ENCODE measurements at places on chromosomes 12 and 14.

DNA sequence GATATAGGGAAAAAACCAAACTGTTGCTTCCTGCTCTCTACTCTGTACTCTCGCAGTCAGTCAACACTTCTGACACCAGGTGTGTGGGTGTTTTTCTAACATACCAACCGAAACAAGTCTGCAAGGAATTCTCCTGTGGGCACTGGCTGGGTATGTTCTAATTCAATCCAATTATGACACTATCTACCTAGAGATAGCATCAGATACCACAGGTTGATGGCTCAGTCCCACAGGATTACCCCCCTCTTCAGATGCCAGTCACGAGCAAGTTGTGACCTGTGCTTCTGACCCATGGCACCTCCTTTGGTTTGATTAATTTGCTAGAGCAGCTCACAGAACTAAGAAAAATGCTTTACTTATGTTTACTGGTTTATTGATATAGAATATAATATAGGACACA, 78.3 kb downstream of the DYRK2 start:
- peaks cover 3% of the 10 kb centered on the region for H3K27me3 ChIP-seq
- H3K36me3 ChIP-seq, result no peaks in the 10 kb centered on the region
- no peak overlapping the region for H3K27ac ChIP-seq
- no peaks in the 10 kb centered on the region for H3K4me1 ChIP-seq

DNA sequence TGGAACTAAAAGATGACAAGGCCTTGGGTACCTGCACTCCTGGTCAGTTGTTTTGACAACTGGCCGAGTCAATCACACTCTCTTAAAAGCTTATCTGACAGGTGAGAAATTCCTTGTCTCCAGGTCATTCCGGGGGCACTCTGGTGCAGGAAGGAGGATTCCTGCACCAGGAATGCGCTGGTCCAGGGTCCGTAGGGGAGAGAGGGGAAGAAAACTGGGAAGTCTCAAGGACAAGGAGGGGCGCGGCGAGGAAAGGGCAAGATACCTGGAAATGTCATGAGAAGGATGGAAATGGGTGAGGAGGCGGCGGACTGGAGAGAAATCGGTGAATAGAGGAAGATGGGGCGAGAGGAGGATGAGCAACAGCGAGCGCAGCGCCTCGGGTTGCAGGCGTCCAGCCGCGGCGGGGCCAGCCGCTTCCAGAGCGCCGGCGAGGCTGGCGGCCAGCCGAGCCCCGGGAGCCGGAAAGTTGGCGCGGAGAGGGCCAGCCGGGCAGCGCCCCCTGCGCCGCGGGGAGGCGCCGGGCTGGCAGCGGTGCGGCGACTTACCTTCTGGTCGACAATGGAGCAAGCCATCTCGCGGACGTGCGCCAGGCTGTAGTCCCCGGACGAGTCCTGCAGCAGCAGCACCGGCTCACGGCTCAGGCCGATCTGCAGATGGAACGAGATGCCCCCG, 809 bp downstream of the PRKD1 start:
- no peaks in the 10 kb centered on the region for H3K4me1 ChIP-seq
- no peaks in the 10 kb centered on the region for H3K36me3 ChIP-seq
- peaks cover 5% of the 10 kb centered on the region for H3K27me3 ChIP-seq

- no peak overlapping the region for H3K4me3 ChIP-seq
- DNase-seq, result no peak
- no peaks in the 10 kb centered on the region for H3K36me3 ChIP-seq
- H3K4me1 ChIP-seq, result no peaks in the 10 kb centered on the region
- H3K27ac ChIP-seq, result no peak overlapping the region
These were observed 104.7 kb downstream of the C12orf42 start for GRCh38 chr12:103391103-103391502.

GRCh38 chr12:67111182-67111581, 158.0 kb upstream of the CAND1 start:
- no peak for DNase-seq
- H3K36me3 ChIP-seq, result no peaks in the 10 kb centered on the region
- H3K4me3 ChIP-seq, result no peak overlapping the region
- peaks cover 3% of the 10 kb centered on the region for H3K27me3 ChIP-seq

DNA sequence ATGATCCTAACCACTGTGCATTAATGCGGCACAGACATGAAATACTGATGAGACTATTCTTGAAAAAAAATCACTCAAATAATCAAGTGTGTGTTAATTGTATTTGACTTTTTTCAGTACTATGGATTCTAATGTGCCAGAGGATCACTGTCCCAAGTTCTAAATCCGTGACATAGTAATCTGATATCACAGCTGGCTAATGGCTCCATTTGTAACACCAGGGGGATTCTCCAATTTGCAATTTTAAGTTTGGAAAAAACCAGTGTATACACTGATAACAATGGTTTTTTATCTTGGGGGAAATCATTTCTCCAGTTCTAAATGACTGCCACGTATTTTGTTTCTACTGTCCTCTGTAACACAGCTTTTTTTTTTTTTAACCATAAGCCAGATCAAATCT, 33.0 kb downstream of the MPHOSPH9 start:
- peaks cover 4% of the 10 kb centered on the region for H3K4me1 ChIP-seq
- no peak for DNase-seq
- peak overlapping the region; percentile 27 for H3K4me3 ChIP-seq
- peak overlapping the region; percentile 26 for H3K27ac ChIP-seq
- no peaks in the 10 kb centered on the region for H3K27me3 ChIP-seq

DNA sequence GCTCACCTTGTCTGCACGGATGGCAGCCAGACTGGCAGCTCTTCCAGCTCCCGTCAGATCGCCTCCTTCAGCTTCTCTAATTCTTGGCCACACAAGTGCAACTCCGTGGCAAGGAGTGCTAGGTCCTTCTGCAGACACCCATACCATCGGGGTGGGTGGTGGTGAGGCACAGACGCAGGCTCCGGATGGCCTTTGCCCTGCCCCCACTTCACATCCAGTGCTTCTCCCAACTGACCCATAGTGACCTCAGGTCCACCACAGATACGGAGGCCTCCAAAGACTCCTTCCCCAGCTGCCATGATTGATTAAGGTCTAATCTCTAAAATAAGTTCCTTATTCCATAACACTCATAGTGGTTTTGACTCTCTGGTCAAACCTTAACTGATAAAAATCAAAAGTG, 19.9 kb upstream of the CD27 start:
- H3K27me3 ChIP-seq, result no peaks in the 10 kb centered on the region
- no peaks in the 10 kb centered on the region for H3K36me3 ChIP-seq
- H3K27ac ChIP-seq, result peak overlapping the region; percentile 34
- no peak for DNase-seq
- peaks cover 33% of the 10 kb centered on the region for H3K4me1 ChIP-seq
- no peak overlapping the region for H3K4me3 ChIP-seq

DNA sequence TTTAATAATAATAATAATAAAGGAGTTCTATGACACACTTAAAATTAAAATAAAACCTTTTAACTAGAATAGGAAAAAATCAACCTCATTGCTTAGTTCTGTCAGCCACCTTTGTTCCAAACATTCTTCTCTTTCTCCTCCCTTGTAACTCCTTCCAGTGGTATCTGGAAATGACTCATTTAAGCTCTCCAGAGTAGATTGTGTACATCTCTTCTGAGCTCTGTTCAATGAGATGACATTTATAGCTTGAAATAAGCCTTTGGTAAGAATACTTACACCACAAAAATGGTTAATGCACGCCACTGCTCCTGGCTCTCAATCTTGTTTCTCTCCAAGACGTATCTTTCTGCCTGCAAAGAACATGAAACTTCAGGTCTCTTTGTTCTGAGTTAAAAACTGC, 70.3 kb downstream of the STAB2 start:
- DNase-seq, result no peak
- no peak overlapping the region for H3K4me3 ChIP-seq
- no peaks in the 10 kb centered on the region for H3K4me1 ChIP-seq

- H3K27me3 ChIP-seq, result peaks cover 4% of the 10 kb centered on the region
- no peak for DNase-seq
- no peaks in the 10 kb centered on the region for H3K4me1 ChIP-seq
- no peaks in the 10 kb centered on the region for H3K36me3 ChIP-seq
- no peak overlapping the region for H3K27ac ChIP-seq
- no peak overlapping the region for H3K4me3 ChIP-seq
These were observed 18.1 kb downstream of the ZBTB39 start for GRCh38 chr12:56988207-56988739.

DNA sequence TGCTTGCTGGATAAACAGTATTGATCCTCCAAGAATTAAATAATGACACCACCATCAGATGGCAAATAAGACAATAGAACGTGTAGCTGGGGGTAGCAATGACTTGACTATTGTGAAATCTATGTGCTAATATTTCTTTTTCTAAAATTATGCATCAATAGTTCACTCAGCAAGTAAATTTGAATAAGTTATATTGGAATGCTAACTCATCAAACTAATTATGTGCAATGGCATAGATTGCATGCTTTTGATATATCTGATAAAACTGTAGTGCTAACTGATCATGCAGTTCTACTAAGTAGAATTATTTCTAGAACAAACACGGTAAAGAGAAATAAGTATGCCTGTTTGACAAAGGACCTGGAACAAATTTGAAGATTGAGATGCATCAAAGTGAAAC, 474.4 kb downstream of the NOVA1 start:
- no peaks in the 10 kb centered on the region for H3K27me3 ChIP-seq
- no peak overlapping the region for H3K4me3 ChIP-seq
- no peaks in the 10 kb centered on the region for H3K4me1 ChIP-seq
- no peaks in the 10 kb centered on the region for H3K36me3 ChIP-seq
- H3K27ac ChIP-seq, result no peak overlapping the region

DNA sequence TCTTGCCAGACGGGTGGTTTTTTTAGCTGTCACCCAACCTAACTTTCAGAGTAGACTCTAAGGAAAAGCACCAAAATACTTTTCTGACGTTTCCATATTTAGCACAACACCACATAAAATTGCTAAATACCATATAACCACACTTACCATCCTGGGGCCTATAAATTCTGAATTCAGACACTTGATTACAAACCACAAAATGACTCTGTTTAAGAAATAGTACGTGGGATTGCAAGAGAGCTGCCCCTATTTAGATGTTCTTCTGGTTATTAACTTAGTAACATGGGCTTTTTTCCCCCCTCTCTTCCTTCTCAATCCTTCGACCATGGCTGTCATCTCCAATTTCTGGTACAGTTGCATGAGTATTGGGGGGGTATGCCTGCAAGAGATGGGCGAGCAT, 287.7 kb downstream of the BMP4 start:
- H3K4me3 ChIP-seq, result no peak overlapping the region
- H3K27me3 ChIP-seq, result no peaks in the 10 kb centered on the region
- no peaks in the 10 kb centered on the region for H3K4me1 ChIP-seq
- no peak for DNase-seq

GRCh38 chr14:68782091-68782981, 10.5 kb downstream of the ZFP36L1 start:
- peak overlapping the region; percentile 88 for H3K4me3 ChIP-seq
- peaks cover 96% of the 10 kb centered on the region for H3K4me1 ChIP-seq
- DNase-seq, result peak; percentile 62
- H3K27ac ChIP-seq, result peak overlapping the region; percentile 99
- peaks cover 4% of the 10 kb centered on the region for H3K36me3 ChIP-seq
- H3K27me3 ChIP-seq, result no peaks in the 10 kb centered on the region

GRCh38 chr12:6041891-6042290, 82.6 kb downstream of the VWF start:
- no peaks in the 10 kb centered on the region for H3K36me3 ChIP-seq
- DNase-seq, result no peak
- H3K4me1 ChIP-seq, result peaks cover 4% of the 10 kb centered on the region
- H3K27me3 ChIP-seq, result no peaks in the 10 kb centered on the region
- H3K27ac ChIP-seq, result no peak overlapping the region

GRCh38 chr14:65296402-65296801, 116.1 kb upstream of the FUT8 start:
- H3K27me3 ChIP-seq, result no peaks in the 10 kb centered on the region
- H3K36me3 ChIP-seq, result no peaks in the 10 kb centered on the region
- no peak for DNase-seq
- no peak overlapping the region for H3K27ac ChIP-seq

DNA sequence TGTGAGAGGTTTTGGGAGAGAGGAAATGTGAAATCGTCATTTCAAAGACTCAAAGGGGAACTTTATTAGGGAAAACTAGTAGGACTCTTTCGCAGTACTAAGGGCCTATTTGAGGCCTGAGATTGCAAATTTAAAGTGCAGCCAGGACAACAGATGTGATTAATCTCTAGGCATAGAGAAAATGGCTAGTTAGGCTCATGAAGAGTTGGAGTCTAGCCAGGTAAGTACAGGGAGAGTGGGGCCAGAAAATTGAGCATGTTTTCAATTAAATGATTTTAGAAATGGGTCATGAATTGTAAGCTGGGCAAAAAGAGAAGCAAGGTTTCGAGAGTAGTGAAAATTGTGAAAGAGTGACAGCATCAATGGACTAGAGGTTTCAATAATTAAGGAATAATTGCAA, 91.9 kb upstream of the LMNTD1 start:
- no peak overlapping the region for H3K27ac ChIP-seq
- no peaks in the 10 kb centered on the region for H3K4me1 ChIP-seq
- no peak overlapping the region for H3K4me3 ChIP-seq
- no peaks in the 10 kb centered on the region for H3K36me3 ChIP-seq
- H3K27me3 ChIP-seq, result no peaks in the 10 kb centered on the region
- DNase-seq, result no peak

DNA sequence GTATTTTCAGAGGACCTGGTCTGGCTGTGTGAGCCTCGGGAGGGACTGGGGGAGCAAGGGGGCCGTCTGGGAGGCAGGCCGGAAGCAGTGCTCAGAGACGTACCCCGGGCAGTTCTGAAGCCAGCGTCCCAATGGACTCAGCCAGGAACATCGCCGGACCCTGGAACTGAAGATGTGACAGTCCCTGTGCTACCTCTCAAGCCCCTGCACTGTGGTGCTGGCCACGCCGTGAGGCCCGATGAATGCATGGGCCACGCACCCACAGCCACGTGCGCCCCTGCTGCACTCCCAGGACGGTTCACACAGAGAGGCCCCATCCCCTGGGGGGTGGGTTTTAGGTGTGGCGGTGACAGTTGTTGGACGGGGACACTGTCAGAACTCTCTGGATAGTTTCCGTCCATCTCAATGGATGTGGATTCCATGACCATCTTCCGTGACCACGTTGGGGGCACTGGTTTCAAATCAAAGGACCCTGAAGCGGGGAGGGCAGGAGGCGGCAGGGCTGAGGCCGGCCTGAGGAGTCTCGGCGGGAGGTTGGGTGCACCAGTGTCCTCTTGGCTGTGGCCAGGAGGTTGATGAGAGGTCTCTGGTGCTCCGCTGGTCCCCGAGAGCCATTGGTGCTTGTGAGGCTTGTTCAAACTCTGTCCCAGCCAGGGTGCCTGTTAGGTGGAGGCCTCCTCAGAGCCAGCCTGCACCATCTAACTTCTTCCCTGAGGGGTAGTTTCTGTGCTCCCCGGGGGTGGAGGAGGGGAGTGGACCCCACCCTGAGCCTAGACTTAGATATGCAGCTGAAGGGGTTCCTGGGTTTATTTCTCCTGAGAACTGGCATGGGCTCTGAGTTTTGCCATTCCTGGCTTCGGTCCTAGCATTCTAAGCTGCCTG, 36.3 kb upstream of the TSPAN9 start:
- no peaks in the 10 kb centered on the region for H3K4me1 ChIP-seq
- H3K27ac ChIP-seq, result no peak overlapping the region
- H3K27me3 ChIP-seq, result peaks cover 2% of the 10 kb centered on the region
- H3K36me3 ChIP-seq, result no peaks in the 10 kb centered on the region
- no peak overlapping the region for H3K4me3 ChIP-seq
- DNase-seq, result no peak

DNA sequence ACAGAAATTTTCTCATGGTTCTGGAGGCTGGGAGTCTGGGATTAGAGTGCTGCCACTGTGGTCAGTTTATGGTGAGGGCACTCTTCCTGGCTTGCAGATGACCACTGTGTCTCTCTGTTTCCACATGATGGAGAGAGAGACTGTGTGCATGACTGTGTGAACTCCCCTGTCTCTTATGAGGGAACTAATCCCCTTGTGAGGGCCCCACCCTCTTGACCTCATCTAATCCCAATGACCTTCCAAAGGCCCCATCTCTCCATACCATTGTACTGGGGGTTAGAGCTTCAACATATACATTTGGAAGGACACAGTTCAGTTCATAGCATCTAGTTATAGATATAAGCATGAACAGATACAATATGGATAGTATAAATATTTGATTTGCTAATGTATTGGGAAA, 31.7 kb downstream of the ANO6 start:
- H3K4me3 ChIP-seq, result no peak overlapping the region
- DNase-seq, result no peak
- no peaks in the 10 kb centered on the region for H3K27me3 ChIP-seq
